SJSA1 (cell line): ENCODE measurements at places on chromosomes 5 and 9.

GRCh38 chr5:109703829-109704228 lies 14.1 kb downstream of the MAN2A1 start:
- DNase-seq, result no peak

DNA sequence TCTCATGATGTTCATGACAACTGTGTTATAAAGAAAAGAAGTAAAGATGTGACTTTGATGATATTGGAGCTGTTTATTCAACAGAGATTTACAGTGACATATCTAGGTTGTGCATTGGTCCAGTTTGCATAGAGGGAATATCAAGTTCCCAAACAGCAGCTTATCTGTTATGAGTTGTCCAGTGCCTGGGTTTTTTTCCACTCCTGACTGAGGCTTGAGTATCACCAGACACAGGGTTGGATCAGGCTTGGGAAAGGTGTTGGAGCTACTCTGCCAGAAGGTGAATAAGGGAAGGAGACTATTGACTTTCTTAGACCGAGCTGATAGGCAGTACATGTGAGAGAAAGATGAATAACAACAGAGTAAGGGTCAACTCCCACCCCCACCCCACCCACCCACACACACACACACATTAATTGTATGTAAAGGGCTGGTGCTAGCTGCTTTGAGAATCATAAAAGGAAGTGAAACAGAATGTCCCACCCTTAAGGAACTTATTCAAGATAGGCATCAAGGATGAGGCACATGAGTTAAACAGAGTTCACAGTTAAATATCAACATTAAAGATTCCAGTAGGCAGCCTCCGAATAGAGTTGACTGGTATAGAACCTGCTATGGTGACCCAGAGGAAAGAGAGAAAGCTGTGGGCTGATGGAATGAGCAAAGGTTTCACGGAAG lies 33.0 kb upstream of the RASGRF2 start:
- no peak for DNase-seq

GRCh38 chr9:106468431-106468830 lies 394.5 kb upstream of the ZNF462 start:
- no peak for DNase-seq

GRCh38 chr5:145531038-145531734 lies 304.0 kb downstream of the PRELID2 start:
- peak; percentile 56 for DNase-seq

DNA sequence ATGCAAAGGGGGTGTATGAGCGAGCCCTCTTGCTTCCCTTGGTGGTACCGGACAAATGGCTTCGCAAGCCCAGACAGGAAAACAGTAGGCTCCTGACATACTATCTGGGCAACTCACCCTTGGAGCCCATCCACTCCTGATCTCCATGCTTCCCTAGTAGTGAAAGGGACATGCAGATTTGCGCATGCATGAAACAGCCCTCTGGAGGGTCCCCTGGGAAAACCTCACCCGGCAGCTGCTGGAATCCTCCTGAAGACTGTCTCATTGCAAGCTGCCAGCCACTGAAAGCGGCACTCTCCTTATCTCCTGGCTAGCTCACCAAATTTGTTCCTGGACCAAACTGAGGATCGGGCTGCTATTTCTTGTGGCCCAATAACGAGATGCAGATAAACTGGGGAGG lies 10.2 kb downstream of the ZNF169 start:
- DNase-seq, result no peak

GRCh38 chr5:126115059-126115629 lies 308.1 kb upstream of the GRAMD2B start:
- DNase-seq, result no peak

GRCh38 chr9:100670719-100671118 lies 92.8 kb downstream of the CAVIN4 start:
- DNase-seq, result no peak

GRCh38 chr5:438481-438981 lies 4.4 kb upstream of the EXOC3 start:
- peak; percentile 41 for DNase-seq

GRCh38 chr5:32297181-32298058 lies 15.3 kb downstream of the MTMR12 start:
- no peak for DNase-seq

GRCh38 chr9:4155221-4156026 lies 144.4 kb downstream of the GLIS3 start:
- DNase-seq, result no peak

GRCh38 chr9:76756941-76757673 lies 7.1 kb upstream of the PCA3 start:
- DNase-seq, result no peak

- peak; percentile 44 for DNase-seq
These were observed 20.8 kb upstream of the ADRB2 start for GRCh38 chr5:148805326-148806290.

- peak; percentile 97 for DNase-seq
These were observed 118.1 kb upstream of the SMIM23 start for GRCh38 chr5:171667341-171668096.

GRCh38 chr5:76689321-76690036 lies 26.4 kb upstream of the F2R start:
- peak; percentile 63 for DNase-seq

- DNase-seq, result no peak
These were observed 29.2 kb downstream of the KLF4 start for GRCh38 chr9:107460153-107461023.

- DNase-seq, result no peak
These were observed 70.1 kb upstream of the PPP2R2B start for GRCh38 chr5:146948666-146949065.

- DNase-seq, result no peak
These were observed 180.3 kb downstream of the C9orf152 start for GRCh38 chr9:110027671-110028081.

GRCh38 chr9:6413365-6414246 lies 607 bp downstream of the UHRF2 start:
- DNase-seq, result no peak

DNA sequence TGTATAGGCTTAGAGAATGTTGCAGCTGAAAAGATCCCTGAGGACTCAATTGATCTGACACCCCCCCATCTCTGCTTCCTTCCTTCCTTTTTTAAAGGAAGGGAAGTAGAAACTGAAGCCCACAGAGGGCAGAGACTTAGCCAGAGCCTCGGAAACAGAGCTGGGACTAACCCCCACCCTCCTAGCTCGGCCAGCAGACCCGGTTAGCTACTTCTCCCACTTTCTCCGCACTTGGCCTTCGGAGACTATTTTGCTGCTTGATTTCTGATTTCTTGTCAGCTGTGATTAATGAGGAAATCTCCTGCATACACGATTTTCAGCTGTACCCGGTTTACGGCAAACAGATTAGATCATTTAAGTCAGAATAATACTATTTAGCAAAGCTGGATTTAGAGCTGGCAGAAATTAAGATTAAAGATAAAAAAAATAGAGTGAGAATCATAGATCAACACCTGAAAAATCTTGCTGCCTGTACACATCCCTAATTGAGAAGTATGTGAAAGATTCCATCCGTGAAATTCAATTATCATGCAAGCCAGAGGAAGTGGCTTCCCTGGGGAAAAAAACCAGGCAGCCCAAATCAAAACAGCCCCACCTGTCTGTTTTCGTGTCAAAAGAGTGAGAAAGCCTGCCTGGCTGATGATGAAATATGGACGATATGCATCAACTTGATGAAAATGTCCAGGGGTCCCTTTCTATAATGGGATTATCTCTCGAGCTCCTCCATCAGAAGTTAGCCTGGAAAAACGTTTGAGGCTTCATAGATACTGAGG lies 159.5 kb upstream of the SHB start:
- DNase-seq, result no peak

GRCh38 chr9:20962536-20963225 lies 68.8 kb downstream of the HACD4 start:
- no peak for DNase-seq

GRCh38 chr9:90808398-90808797 lies 6.8 kb downstream of the SYK start:
- DNase-seq, result no peak

GRCh38 chr5:72723581-72723980 lies 92.9 kb upstream of the TNPO1 start:
- no peak for DNase-seq

DNA sequence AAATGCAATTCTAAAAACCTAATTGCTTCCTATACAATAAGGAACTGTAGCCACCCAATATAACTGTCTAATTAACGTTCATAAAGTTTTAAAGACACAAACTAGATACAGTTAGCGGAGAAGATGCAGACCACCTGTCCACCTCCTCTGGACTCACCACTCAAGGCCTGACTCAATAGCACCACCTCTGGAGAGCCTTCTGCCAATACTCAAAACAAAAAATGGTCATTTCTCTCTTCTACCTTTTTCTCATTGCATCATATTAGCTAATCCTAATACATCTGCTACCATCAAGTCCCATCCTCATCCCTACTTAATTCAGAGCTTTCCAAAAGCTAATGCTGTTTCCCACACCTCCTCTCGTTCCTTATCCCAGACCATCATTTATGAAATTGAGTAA lies 159.9 kb downstream of the MLLT3 start:
- DNase-seq, result no peak

GRCh38 chr5:151743530-151743929 lies 14.9 kb downstream of the ATOX1 start:
- DNase-seq, result no peak

DNA sequence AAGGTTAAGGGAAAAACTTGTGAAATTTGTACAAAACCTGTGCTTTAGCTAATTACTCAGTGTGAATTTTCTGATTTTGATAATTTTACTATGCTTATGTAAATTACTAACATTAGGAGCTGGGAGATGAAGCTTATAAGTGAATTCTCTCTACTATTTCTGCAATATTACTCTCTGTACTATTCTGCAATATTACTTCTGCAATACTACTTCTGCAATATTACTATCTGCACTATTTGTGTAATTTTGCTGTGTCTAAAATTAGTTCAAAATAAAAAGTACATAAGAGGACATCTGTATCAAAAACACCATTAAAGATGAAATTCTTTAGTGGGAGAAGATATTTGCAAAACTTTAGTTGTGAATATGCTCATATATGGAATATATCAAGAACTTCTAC lies 62.9 kb downstream of the C9 start:
- DNase-seq, result no peak

DNA sequence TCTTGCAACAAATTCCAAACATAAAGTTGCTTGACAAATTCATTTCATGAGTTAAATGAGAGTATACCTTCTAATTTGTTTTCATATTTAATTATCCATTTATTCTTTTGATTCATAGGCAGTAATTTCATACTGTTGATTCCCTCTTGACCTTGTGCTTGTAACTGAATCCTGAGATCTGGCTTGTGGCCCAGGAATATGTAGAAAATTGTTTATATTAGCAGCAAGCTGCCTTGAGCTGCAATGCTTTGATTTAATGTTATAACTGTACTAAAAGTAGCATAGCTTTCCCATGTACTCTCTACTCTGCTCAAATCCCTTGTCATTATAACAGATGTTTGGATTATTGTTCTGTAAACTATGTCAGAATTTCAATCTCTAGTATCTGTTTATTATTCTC lies 780.7 kb downstream of the NR2F1-AS1 start:
- DNase-seq, result no peak

GRCh38 chr5:122515709-122516431 lies 203.8 kb downstream of the SNCAIP start:
- no peak for DNase-seq

DNA sequence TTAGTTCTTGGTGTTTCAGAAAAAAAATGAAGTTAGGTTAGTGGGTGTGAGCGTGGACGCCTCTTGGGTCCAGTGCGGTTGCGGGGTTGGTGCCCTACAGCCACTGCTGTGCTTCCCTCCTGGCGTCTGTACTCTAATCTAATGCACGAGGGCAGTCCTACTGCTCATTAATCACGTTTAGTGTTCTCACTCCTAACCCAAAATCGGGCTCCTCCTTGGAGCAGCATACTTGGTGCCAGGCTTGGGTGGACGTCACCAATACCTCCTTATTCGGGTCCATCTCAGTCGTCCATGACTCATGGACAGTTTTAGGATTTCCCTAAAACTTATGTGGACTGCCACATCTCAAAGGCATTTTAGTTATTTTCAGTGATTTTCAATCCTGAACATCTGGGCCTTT lies 41.6 kb downstream of the TRIO start:
- no peak for DNase-seq

- DNase-seq, result no peak
These were observed 7.4 kb downstream of the COX7C start for GRCh38 chr5:86625148-86625547.

- DNase-seq, result no peak
These were observed 13.2 kb upstream of the SLC25A48 start for GRCh38 chr5:135821061-135821801.

GRCh38 chr5:176355400-176356178 lies 6.0 kb downstream of the KIAA1191 start:
- DNase-seq, result peak; percentile 37

- no peak for DNase-seq
These were observed 20.4 kb downstream of the SLC25A25 start for GRCh38 chr9:128088253-128088945.

- DNase-seq, result no peak
These were observed 190.2 kb downstream of the CACNA1B start for GRCh38 chr9:138067613-138068367.

DNA sequence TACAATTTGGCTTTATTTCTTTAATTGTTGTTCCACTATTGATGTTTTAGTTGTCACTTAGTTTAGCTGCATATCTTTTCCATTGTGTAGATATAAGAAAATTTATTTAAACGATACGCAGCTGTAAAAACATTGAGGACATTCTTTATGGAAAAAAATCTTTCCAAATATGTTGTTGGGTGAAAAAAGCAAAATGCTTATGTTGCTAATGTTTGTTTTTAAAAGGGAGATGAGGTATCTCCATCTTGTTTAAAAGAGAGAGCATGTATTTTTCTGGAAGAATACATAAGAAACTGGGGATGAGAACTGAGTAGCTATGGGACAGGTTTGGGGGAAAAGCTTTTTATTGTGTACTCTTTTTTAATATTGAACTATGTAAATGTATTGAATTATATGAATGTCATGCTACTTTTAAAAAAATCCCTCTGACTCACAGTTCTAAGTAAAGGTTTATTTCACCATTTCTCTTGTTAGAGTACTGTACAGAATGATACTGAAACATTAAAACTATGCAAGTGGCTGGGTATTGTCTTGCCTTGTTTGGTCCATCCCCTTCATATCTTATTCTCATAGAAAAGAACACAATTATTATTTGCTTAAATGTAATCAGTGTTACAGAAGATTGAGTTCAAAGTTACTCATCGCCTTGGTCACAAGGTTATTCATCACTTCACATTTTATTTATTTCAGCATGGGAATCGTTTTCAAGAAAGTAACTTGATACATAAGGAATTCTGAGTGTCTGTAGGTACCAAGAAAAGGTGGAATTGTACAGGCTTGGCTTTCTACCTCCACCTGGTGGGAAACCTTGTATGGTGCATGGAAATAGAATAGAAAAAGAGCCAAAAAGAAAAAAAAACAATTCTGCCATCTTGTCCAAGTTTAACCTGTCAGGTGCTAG lies 85.8 kb downstream of the RIC1 start:
- DNase-seq, result no peak
